CD4-positive, alpha-beta T cell treated with Interleukin-21 for 1 hour (primary cell): ENCODE measurements at places on chromosomes 4 and X.

- peak; percentile 1 for DNase-seq
Measured at GRCh38 chrX:82092307-82092706, 890.4 kb downstream of the SH3BGRL start.

GRCh38 chr4:153233761-153234371 lies 29.6 kb downstream of the TRIM2 start:
- DNase-seq, result no peak

DNA sequence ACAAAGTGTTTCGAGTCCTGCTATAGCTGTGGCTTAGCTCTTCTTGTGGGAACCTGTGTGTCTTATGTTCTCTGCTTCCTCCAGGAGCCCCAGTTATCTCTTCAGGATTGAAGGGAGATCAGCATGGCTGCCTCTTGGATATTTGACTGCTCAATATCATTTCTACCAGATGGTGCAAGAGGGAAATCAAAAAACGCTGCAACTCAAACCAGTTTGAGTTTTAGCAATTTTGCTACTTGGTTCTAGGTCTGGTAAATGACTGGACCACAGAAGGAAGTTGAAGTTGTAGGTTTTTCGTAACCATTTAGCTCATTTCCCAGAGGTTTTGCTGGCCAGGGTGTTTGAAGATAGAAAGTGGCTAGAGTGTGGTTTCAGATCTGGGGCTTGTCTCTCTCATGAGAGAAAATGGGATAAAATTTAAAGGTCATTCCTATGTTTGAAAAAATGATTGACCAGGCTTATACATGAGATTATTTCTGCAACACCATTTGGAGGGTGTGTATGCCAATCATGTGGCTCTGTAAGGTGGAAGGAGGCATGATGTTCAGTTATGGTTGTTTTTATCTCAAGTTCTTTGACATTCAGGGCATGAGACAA lies 210.4 kb downstream of the SPRY1 start:
- peak; percentile 13 for DNase-seq

DNA sequence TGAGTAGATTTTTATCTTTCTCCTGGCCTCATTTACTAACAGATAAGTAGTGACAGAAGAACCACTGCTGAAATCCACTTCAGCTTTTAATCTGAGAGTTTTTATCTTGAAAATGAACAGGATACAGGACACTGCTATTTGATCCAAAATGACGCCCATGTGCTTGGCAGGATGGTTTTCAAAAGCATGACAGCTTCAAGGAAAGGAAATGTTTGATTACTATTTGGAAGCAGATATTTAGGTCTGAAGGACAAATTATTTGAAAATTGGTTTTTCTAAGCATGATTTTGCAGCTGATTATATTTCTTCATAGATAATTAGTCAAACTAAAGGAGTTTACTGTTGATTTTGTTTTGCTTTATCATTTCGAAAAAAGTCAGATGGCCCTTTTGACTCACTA lies 11.1 kb downstream of the PACRGL start:
- no peak for DNase-seq

DNA sequence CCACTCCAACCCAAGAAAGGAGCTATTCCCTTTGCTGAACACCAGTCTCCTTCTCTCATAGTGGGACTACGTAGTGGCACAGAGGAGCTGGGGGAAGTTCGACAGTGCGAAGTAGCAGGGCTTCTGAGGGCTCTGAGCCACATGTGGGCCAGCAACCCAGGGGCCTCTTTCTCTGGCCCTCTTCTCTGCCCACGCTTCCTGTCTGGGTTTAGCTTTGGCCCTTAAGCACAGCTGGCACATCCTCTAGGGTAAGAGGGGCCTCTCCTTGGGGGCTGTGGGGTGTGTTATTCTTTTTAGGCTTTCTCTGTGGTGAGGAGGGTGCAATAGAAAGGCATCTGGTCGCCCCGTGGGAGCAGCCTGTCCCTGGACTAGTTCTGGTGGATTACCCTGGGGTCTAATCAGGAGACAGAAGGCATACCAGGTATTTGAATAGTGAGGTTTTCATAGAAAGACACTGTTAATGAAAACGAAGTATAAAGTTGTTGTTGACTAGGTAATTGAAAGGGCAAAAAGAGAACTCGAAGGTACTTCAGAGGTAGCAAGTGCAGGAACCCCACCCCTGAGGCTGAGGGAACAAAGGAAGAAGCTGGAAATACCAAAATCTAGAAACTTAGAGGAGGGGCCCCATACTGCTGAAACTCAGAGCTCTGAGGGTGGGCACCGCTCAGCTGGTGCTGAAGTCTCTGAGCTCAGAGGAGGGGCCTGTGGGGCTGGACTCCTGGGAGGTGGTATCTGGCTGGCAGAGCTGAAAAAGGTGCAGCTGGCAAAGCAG lies 151.9 kb upstream of the RPS6KA3 start:
- DNase-seq, result no peak
